ENCODE measurements at places on chromosomes 6 and 20. TPM values are rescaled to one million over a fixed set of nuclear protein-coding genes. Genes with fewer than 3 reads are reported as not detected.

DNA sequence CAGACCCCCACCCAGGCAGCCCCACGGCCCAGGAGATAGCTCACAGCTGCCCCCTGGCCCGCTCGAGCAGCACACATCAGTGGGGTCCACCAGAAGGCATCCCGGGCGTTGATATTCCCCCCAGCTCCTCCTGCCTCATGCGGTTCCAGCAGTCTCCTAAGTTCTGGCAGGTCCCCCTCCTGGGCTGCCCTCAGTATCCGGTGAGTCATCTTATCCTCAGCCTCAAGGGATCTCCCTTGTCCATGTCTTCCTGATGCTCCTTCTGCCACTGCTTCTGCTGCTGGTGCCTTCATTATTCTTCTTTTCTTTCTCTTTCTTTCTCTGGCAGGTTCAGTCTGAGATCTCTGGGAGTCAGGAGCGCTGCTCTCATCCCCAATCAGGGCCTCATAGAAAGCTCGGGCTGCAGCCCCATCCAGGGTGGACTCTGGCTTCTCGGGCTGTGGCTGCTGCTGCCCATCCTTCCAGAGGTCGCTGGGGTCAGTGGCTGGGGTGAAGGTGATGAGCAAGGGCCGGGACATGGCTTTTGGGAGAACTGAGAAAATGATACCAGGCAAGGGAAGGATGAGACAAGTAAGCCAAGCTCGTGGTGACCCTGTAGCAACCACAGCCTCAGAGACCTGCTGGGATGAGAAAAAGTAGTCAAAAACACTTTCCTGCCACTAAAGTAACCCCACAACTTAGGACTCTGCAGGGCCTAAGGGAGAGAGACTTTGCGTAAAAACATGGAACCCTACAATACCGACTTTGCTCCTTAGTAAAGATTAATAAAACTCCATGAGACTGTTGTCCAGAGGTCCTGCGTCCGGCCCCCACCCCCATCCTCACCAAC lies 622 bp downstream of the GPANK1 start:
- DNase-seq, result peak; percentile 75

- DNase-seq, result no peak
These were observed 356.8 kb downstream of the HDGFL1 start for GRCh38 chr6:22925920-22926789.

Gene MAFB
- total RNA-seq, result 0.37 TPM

- DNase-seq, result peak; percentile 45
These were observed 87.1 kb upstream of the GJE1 start for GRCh38 chr6:142045380-142046278.

Gene TMEM170B
- 8.5 TPM for total RNA-seq

GRCh38 chr6:163872335-163872734 lies 457.8 kb downstream of the QKI start:
- DNase-seq, result no peak

DNA sequence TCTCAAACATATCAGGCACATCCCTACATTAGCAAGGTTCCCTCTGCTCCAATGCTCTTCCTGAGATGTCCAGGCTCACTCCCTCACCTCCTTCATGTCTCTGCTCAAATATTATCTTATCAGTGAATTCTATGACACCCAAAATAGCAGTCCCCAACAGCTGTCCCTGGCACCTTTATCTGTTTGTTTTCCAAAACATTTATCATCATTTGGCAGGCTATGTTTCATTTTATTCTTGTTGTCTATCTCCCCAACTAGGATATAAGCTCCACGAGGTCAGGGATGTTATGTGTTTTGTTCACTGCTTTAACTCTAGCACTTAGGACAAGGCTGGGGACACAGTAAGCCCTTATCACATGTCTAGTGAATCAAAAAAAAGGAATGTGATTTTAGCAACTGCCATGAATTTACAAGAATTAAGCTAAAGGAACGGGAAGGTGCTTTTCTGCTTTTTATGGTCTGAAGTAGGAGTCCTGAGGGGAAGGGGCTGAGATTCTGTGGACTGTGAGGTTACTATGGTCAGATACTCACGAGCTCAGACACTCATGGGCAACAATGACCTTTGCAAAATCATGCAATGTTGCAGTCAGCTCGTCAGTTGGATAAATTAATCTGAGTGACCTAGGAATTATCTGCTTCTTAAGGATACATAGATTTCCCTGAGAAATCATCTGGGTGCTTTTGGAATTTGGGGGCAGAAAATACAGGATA lies 1.9 kb upstream of the IL22RA2 start:
- no peak for DNase-seq

DNA sequence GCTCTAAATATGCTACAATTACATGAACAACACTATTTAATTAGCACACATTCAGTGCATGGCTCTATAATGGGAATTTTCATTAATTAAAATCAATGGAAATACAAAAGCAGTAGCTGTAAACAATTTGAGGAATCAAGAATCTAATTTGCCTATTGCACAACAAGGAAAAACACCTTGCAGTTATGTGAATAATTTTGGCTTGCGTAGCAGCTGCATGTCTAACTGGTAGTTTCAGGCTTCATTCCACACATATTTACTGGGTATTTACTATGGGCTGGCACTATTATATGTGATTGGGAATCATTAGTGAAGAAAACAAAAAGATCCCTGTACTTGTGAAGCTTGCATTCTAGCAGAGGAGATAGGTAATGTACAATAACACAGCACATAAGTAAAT lies 26.4 kb downstream of the KIF6 start:
- no peak for DNase-seq

GRCh38 chr20:39190666-39191570 lies 228.8 kb downstream of the DHX35 start:
- no peak for DNase-seq

DNA sequence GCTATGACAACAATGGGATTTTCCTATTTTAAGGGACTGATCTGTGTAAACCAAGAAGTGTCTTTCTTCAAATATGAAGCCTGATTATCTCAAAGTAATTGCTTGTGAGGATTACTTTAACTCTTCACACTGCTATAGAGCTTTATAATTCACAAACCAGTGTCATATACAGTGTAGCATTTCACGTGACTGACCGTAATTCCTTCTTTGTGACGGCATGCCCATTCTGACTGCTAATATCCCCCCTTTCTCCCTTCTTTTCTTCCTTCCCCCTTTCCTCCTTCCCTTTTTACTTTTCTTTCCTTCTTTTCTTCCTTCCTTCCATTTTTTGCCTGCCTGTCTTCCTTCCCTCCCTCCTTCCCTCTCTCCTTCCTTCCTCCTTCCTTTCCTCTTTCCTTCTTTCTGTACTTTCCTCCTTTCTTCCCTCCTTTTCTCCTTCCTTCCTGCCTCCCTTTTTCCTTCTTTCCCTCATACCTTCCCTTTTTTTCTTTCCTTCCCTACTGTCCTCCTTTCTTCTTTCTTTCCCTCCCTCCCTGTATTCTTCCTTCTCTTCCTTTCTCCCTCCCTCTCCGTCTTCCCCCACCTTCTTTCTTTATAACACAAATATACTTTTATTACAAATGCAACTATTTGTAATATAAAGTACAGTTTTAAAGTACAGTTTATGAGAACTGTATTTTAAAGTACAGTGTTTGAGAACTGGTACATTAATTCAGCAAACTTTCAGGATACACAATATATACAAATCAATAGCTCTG lies 75.0 kb upstream of the EXOC2 start:
- no peak for DNase-seq

Gene GPX5
- not detected for total RNA-seq

GRCh38 chr6:168554472-168554871 lies 113.5 kb downstream of the SMOC2 start:
- DNase-seq, result no peak

DNA sequence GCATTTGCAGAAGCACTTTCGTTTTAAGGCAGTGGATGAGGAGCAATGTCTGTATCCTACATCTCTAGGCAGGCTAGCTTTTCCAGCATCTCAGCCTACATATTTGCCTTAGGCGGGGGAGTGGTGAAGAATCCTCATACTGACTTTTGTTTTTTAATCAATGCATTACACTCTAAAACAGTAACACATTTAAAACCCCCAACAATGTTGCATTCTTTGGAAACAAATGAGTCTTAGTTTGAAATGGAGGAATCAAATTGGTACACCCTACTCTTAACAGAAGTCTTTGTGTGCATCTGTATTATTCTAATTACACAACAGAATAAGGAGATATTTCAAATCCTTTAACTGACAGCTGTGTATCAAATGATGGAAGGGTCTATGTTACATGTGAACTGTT lies 9.0 kb downstream of the NKAIN2 start:
- DNase-seq, result no peak

DNA sequence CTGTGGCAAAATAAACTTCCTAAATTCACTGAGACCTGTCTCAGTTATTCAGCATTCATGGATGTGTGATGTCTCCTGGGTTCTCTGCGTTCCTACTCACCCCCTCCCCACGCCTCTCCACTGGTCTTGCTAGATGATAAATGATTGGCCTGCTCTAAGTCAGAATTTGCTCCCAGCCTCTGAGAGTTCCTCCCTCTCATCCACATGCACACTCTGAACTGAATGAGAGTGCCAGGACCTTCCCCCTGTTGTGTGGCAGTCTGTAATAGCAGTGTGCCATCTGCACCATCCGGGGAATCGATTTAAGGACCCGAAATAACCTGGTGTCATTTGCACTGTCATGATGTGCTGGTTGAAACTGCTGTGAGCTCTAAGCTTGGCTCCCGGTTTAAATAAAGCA lies 135.8 kb upstream of the AFDN start:
- DNase-seq, result no peak

DNA sequence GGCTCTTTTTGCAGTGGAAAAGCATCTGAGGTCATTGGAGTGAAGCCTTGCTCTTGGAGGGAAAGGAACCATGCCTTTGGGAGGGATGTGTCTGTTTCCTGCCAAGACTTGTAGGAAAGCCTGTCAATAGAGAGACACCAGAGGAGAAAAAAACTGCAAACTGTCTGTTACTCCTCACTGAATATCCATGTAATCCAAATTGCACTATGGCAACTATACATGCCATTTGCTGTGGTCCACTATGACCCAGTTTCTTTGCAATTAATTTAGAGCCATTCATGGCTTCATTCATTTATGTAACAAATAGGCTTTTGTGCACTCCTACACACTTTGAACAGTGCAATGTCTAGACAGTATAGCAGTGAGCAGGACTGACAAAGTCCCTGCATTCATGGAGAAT lies 296.5 kb downstream of the SLC35F1 start:
- DNase-seq, result no peak

GRCh38 chr6:38476141-38476540 lies 163.6 kb downstream of the BTBD9 start:
- no peak for DNase-seq

Gene PRSS16
- total RNA-seq, result not detected

Gene MYLK4
- total RNA-seq, result 9.4 TPM

- DNase-seq, result no peak
These were observed 78.1 kb downstream of the PRDM1 start for GRCh38 chr6:106163966-106164877.

- no peak for DNase-seq
These were observed 12.9 kb downstream of the CDYL start for GRCh38 chr6:4788953-4789584.

- DNase-seq, result no peak
These were observed 4.6 kb downstream of the NCOA3 start for GRCh38 chr20:47506335-47506734.

- no peak for DNase-seq
These were observed 12.8 kb downstream of the MYLK4 start for GRCh38 chr6:2737885-2738284.

DNA sequence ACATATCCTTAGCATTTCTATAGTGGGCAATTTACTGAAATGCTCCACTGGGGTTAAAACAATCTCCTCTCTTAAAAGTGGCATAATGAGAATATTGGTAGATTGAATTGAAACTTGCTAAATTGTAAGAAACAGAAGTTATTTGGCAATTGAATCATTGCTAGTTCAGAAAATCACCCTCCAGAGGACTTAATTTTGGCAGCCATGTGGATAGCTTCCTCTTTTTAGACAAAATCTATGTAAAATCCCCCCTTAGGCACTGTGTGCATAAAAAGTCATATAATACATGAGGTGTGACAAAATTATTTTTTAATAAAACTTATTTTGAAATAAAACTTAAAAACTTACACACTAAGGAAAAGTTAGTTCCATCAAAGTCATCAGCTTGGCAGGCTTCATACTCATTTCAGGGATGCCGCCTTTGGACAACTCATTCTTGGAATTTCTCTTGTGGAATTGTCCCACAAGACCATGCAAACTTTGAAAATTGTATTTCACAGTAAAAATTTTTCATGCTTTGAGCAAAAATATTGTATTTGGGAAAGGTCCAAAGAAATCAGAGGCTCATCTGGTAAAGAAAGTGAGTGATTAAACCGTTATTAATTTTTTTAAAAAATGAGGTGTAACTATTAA lies 473.0 kb downstream of the BCKDHB start:
- DNase-seq, result no peak

DNA sequence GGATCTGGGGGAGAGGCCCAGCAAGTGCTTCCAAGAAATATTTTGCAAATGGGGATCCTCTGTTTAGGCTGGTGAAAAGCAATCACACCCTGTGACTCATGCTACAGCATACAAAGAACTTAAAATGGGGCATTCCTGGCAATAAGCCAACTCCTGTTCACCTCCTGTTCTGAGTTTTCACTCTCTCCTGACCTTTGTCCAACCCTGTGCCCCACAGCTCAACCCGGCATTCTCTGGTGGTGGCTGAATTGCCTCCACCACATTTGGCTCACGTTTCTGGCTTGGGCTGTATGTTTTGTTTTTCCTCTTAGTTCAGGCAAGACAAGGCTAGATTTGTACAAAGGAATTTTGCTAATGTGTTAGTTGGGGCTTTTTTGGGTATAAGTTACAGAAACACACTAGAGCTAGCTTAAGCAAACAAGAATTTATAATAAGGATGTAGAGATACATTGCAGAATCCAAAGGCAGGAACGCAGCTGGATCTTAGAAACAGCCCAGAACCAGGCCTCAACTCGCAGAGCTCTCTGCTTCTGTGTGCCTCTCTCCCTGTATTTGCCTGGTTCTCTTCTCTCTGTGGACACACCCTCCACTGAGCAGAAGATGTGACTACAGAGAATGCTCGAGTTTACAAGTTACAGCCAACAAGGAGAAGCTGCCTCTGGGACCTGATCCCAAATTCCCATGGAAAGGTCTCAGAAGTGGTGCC lies 9.4 kb downstream of the ABCC10 start:
- peak; percentile 88 for DNase-seq

- peak; percentile 53 for DNase-seq
These were observed 14.6 kb downstream of the GATA5 start for GRCh38 chr20:62461157-62461556.

Gene LIME1
- 13.6 TPM for total RNA-seq

DNA sequence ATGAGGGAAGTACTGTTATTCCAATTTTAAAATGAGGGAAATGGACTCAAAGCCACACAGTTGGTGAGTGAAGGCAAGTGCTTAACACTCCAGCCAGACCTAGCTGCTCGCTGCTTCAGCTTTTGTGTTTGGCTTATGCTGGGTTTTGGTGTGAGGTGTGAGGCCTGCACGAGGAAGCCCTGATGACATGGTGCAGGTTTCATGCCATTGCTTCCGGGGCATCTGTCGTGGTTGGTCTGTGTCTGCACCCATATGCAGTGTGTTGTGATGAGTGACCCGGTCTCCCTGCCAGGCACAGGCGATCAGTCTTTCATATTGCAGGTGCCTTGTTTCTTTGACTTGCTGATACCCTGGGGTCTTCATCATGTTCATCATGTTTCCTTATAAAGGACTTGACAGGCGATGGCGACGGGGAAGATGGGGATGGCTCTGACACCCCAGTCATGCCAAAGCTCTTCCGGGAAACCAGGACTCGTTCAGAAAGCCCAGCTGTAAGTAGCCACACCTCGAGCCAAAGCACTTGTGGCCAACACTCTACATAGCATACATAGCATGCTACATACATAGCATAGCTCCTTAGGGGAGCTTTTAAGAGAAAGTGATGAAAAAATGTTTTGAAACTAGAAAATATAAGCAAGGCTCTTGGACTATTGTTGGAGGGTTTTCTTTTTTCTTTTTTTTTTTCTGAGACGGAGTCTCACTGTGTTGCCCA lies 22.3 kb downstream of the DNMT3B start:
- no peak for DNase-seq

Gene FAM110A
- 1.2 TPM for total RNA-seq
